ENCODE measurements at places on chromosomes 1 and 21. TPM values are rescaled to one million over a fixed set of nuclear protein-coding genes. Genes with fewer than 3 reads are reported as not detected.

DNA sequence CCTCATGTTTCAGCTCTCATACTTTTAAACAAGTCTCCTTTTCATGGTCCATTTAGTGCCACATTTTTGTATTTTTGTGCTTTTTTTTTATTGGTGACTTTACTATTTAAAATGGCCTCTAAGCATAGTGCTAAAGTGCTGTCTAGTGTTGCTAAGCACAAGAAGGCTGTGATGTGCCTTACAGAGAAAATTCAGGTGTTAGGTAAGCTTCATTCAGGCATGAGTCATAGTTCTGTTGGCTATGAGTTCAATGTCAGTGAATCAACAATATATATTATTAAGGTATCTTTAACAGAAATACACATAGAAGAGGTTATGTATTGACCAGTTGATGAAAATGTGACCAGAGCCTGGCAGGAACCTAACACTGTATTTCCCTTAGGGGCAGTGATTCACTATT is 12.8 kb upstream of the FUBP1 start:
- no peaks in the 10 kb centered on the region for H3K27me3 ChIP-seq
- no peaks in the 10 kb centered on the region for H3K4me1 ChIP-seq
- peaks cover 4% of the 10 kb centered on the region for H3K36me3 ChIP-seq
- H3K4me3 ChIP-seq, result no peak overlapping the region

DNA sequence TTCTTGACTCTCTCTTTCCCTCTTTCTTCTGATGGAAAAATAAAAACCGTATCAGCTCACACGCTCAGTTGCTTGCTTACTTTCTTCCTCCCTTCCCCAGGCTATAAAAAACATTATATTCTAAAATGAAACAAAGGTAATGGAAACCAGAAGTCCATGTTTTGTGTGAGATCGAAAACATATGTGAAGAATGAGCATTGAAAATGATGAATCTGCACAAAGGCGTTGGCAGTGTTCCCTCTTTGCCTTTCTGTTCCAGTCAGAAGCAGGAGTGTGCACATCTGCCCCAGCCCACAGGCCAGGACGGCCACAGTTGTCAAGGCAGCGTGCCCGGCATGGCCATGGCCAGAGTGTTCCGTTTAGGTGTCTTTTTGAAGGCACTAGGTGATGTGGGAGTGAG is 185.3 kb upstream of the USP24 start:
- no peak overlapping the region for H3K27ac ChIP-seq
- no peak overlapping the region for H3K4me3 ChIP-seq
- no peaks in the 10 kb centered on the region for H3K36me3 ChIP-seq
- H3K4me1 ChIP-seq, result no peaks in the 10 kb centered on the region
- H3K27me3 ChIP-seq, result no peaks in the 10 kb centered on the region

- no peak overlapping the region for H3K4me3 ChIP-seq
- DNase-seq, result no peak
These were observed 128.3 kb downstream of the CASZ1 start for GRCh38 chr1:10667861-10668761.

- no peaks in the 10 kb centered on the region for H3K36me3 ChIP-seq
- H3K27ac ChIP-seq, result no peak overlapping the region
- no peak overlapping the region for H3K4me3 ChIP-seq
- no peak for DNase-seq
- no peaks in the 10 kb centered on the region for H3K4me1 ChIP-seq
These were observed 102.2 kb downstream of the PHTF1 start for GRCh38 chr1:113657126-113657525.

- no peak overlapping the region for H3K4me3 ChIP-seq
- no peak overlapping the region for H3K27ac ChIP-seq
These were observed 225.4 kb downstream of the FOXD2 start for GRCh38 chr1:47663286-47663685.

- H3K27ac ChIP-seq, result no peak overlapping the region
- H3K27me3 ChIP-seq, result no peaks in the 10 kb centered on the region
- H3K36me3 ChIP-seq, result no peaks in the 10 kb centered on the region
- no peak overlapping the region for H3K4me3 ChIP-seq
- no peaks in the 10 kb centered on the region for H3K4me1 ChIP-seq
These were observed 692.0 kb downstream of the NCAM2 start for GRCh38 chr21:21690068-21690665.

- H3K27ac ChIP-seq, result no peak overlapping the region
- no peak overlapping the region for H3K4me3 ChIP-seq
- peaks cover 20% of the 10 kb centered on the region for H3K4me1 ChIP-seq
- peak; percentile 37 for DNase-seq
- no peaks in the 10 kb centered on the region for H3K27me3 ChIP-seq
These were observed 19.2 kb downstream of the DSTYK start for GRCh38 chr1:205192287-205192686.

DNA sequence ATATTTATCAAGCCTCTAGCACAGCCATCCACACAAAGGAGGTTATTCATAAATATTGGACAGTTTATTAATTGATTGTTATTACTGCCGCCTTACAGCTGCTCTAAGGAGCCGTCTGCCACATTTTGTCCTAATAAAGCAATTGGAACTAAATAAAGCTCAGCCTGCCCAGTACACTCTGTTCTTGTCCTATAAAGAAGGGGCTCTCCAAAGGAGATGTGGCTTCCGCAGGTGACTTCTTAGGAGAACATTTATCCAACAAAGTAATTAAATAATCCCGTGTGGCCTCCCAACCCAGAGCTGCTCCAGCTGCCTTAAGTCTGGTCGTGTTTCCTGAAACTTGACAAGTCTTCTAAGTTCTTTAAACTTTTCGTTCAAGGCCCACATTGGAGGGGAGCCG is 497.7 kb downstream of the NPHP4 start:
- H3K36me3 ChIP-seq, result no peaks in the 10 kb centered on the region
- no peaks in the 10 kb centered on the region for H3K27me3 ChIP-seq
- DNase-seq, result no peak
- no peaks in the 10 kb centered on the region for H3K4me1 ChIP-seq
- no peak overlapping the region for H3K4me3 ChIP-seq

GRCh38 chr1:104132382-104132973 is 382.8 kb downstream of the AMY1C start:
- peaks cover 4% of the 10 kb centered on the region for H3K4me1 ChIP-seq
- H3K4me3 ChIP-seq, result no peak overlapping the region
- H3K27me3 ChIP-seq, result no peaks in the 10 kb centered on the region
- no peak overlapping the region for H3K27ac ChIP-seq
- peaks cover 6% of the 10 kb centered on the region for H3K36me3 ChIP-seq

GRCh38 chr21:42081138-42081537 is 10.0 kb downstream of the UMODL1 start:
- H3K27me3 ChIP-seq, result no peaks in the 10 kb centered on the region
- H3K36me3 ChIP-seq, result no peaks in the 10 kb centered on the region
- H3K27ac ChIP-seq, result no peak overlapping the region
- H3K4me3 ChIP-seq, result no peak overlapping the region
- H3K4me1 ChIP-seq, result no peaks in the 10 kb centered on the region

- H3K4me1 ChIP-seq, result no peaks in the 10 kb centered on the region
- no peak overlapping the region for H3K4me3 ChIP-seq
- H3K36me3 ChIP-seq, result no peaks in the 10 kb centered on the region
- no peaks in the 10 kb centered on the region for H3K27me3 ChIP-seq
- DNase-seq, result no peak
These were observed 18.3 kb downstream of the NPL start for GRCh38 chr1:182807907-182808306.

DNA sequence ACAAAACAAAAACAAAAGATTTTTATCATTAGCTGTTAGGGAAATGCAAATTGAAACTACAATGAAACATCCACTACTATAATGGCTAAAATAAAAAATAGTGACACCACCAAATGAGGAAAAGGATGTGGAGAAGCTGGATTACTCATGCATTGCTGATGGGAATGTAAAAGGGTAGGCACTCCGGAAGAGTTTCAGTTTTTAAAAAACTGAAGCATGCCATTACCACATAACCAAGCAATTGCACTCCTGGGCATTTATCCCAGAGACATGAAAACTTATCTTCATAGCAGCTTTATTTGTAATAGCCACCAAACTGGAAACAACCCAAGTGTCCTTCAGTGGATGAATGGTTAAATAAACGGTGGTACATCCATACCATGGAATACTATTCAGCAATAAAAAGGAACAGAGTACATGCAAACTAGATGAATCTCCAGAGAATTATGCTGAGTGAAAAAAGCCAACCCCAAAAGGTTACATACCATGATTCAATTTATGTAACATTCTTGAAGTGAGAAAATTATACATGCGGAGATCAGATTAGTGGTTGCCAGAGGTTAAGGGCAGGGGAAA is 14.5 kb upstream of the CFAP298 start:
- no peak overlapping the region for H3K27ac ChIP-seq
- peaks cover 4% of the 10 kb centered on the region for H3K36me3 ChIP-seq
- H3K27me3 ChIP-seq, result no peaks in the 10 kb centered on the region
- no peak for DNase-seq

DNA sequence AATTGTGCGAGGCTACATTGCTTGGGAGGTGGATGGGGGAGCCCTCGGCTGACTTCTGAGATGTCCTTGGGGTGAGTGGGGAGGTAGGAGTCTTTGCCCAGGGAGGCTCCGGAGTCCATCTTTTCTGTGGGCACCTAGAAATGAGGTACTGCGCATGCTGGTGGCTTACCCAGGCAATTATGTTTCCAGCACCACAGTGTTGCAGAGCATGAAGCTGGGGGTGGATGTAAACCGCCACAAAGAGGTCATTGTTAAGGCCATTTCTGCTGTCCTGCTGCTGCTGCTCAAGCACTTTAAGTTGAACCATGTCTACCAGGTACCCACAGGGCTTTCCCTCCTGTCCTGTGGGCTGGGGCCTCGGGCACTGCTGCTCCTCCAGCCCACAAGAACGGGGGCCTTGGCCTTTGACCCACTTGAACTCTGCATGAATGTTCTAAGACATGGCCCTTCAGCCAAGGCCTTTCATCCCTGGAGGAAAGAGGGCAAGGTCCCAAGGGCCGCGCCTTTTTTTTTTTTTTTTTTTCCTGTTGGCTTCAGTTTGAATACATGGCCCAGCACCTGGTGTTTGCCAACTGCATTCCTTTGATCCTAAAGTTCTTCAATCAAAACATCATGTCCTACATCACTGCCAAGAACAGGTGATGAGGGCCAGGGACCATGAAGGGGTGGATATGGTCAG is 14.6 kb downstream of the STRIP1 start:
- peaks cover 96% of the 10 kb centered on the region for H3K36me3 ChIP-seq
- no peaks in the 10 kb centered on the region for H3K4me1 ChIP-seq
- no peaks in the 10 kb centered on the region for H3K27me3 ChIP-seq
- H3K4me3 ChIP-seq, result no peak overlapping the region

- H3K4me1 ChIP-seq, result peaks cover 16% of the 10 kb centered on the region
- H3K36me3 ChIP-seq, result peaks cover 33% of the 10 kb centered on the region
- H3K4me3 ChIP-seq, result peak overlapping the region; percentile 92
- peak overlapping the region; percentile 55 for H3K27ac ChIP-seq
- peak; percentile 41 for DNase-seq
- H3K27me3 ChIP-seq, result no peaks in the 10 kb centered on the region
These were observed 673 bp upstream of the DHCR24 start for GRCh38 chr1:54887665-54888071.

- H3K27ac ChIP-seq, result no peak overlapping the region
- DNase-seq, result peak; percentile 16
- no peaks in the 10 kb centered on the region for H3K36me3 ChIP-seq
- H3K27me3 ChIP-seq, result no peaks in the 10 kb centered on the region
- no peak overlapping the region for H3K4me3 ChIP-seq
These were observed 25.2 kb upstream of the PCBP3 start for GRCh38 chr21:45618287-45618686.

GRCh38 chr1:145846201-145846612 is 777 bp downstream of the NUDT17 start:
- H3K36me3 ChIP-seq, result peaks cover 49% of the 10 kb centered on the region
- no peak overlapping the region for H3K27ac ChIP-seq
- peak; percentile 56 for DNase-seq
- no peak overlapping the region for H3K4me3 ChIP-seq
- no peaks in the 10 kb centered on the region for H3K4me1 ChIP-seq

DNA sequence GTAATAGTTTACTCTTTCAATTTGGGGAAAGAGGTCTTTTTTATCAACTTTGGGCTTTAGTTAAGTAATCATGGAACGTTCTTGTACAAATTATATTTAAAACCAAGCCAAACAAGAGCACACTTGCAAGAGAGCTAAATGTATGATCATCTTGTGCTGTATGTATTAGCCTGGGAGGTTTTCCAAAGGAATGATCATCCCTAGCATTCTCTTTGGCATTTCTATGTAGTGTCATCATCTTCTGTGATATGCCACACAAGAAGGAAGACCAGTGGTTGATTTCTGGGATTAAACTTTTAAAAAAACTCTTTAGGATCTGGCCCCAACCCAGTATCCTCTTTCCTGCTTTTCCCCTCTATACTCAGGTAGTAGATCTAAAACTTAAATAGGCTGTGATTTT is 38.4 kb upstream of the KCNQ4 start:
- H3K4me3 ChIP-seq, result no peak overlapping the region
- no peaks in the 10 kb centered on the region for H3K27me3 ChIP-seq
- DNase-seq, result no peak
- H3K4me1 ChIP-seq, result no peaks in the 10 kb centered on the region
- peaks cover 14% of the 10 kb centered on the region for H3K36me3 ChIP-seq

DNA sequence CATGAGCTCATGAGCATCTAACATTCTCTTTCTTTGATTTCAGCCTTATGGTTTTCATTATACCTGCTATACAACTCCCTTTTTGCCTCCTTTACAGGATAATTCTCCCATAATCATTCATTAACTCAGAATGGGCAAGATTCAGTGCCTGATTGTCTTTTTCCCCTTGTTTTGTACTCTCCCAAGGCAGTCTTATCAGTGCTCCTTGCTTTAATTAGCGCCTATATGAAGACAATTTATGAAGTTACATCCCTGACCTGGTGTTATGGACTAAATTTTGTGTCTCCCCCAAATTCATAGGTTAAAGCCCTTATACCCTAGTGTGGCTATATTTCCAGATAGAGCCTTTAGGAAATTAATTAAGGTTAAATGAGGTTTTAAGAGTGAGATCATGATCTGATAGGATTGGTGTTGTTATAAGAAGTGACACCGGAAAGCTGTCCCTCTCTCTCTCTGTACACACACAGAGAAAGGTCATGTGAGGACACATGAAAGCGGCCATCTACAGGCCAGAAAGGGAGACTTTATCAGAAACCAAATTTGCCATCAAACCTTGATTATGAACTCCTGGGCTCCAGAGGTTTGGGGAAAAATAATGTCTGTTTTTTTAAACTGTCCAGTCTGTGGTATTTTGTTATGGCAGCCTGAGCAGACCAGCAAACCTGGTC is 185.8 kb upstream of the CHODL start:
- no peak overlapping the region for H3K27ac ChIP-seq
- no peaks in the 10 kb centered on the region for H3K27me3 ChIP-seq
- peaks cover 4% of the 10 kb centered on the region for H3K36me3 ChIP-seq
- no peaks in the 10 kb centered on the region for H3K4me1 ChIP-seq
- no peak overlapping the region for H3K4me3 ChIP-seq

- no peak overlapping the region for H3K27ac ChIP-seq
- no peak overlapping the region for H3K4me3 ChIP-seq
- H3K36me3 ChIP-seq, result no peaks in the 10 kb centered on the region
- no peak for DNase-seq
- H3K4me1 ChIP-seq, result no peaks in the 10 kb centered on the region
These were observed 196.5 kb downstream of the TOMM20 start for GRCh38 chr1:234932106-234932505.

The CCDC190 gene
- total RNA-seq, result not detected

The LCE7A gene
- total RNA-seq, result not detected

The BACE2 gene
- total RNA-seq, result 8.3 TPM

The NECTIN4 gene
- total RNA-seq, result 0.33 TPM

The RHD gene
- total RNA-seq, result 1.6 TPM

The TCHHL1 gene
- not detected for total RNA-seq

The TAF5L gene
- total RNA-seq, result 33.6 TPM

The MSH4 gene
- 0.63 TPM for total RNA-seq

The RORC gene
- 0.52 TPM for total RNA-seq

The TP73 gene
- 4.7 TPM for total RNA-seq

The LENEP gene
- 2.8 TPM for total RNA-seq

The SLAMF6 gene
- total RNA-seq, result not detected

The CD101 gene
- total RNA-seq, result 1.8 TPM

Data from H9 (cell line).